NCI-H1930 (cell line): ENCODE measurements at places on chromosomes 7 and 10.

- DNase-seq, result no peak
These were observed 95.1 kb downstream of the PPP1R3C start for GRCh38 chr10:91537614-91538383.

GRCh38 chr7:42650171-42650570, 261.7 kb downstream of the C7orf25 start:
- DNase-seq, result no peak

DNA sequence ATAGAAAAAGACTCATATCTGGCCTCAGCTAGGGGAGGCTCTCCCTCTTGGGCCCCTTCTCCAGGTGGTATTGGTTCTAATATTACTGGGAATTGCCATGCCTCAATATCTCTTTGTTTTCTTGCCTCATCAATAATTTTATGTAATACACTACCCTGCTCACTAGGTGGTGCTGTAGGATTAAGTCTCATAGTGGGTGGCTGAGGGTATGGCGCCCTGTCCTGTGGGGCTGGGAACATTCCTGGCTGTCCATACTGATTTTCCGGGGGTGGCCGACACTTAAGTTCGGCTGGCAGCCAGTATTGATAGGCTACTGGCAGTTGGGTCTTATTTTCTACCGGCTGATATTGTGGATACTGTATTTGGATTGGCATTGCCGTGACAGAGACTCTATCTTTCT, 9.0 kb upstream of the TAS2R3 start:
- peak; percentile 46 for DNase-seq

DNA sequence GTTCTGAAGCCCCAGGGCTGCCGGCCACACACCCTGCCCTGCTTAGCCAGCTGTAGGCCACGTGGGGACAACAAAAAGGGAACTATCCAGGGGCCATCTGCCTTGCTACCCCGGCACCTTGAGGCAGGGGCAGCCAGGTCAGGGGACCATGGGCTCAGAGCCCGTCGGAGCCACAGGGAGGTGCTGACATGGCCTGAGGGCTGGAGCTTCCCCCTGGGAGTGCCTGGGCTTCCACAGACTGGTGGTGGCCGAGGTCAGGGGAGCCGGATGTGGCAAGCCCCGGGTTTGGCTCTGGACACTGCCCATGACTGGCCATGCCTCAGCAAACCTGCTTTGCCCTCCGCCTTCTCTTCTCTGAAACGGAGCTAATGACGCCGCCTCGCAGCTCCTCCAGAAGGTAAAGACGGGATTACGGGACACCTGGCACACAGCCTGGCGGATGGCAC, 178.5 kb downstream of the EBF3 start:
- DNase-seq, result no peak

DNA sequence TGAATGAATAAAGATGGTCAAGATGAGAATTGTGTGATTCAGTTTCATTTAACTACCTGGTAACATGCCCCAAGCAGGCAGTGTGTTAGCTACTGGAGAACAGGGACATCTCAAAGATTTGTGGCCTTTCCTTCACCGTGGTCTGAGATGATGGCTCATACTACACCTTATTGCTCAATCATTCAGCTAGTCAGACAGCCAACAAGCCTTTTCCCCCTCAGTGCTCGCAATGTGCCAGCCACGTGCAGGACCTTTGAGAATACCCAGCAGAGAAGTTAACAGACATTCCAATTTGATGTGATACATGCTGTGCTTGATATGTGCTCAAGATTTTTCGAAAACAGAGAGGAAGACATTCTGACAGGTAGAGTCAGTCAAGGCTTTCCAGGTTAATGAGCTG, 562.8 kb downstream of the SUGCT start:
- DNase-seq, result no peak

- DNase-seq, result no peak
These were observed 113.1 kb downstream of the HIBADH start for GRCh38 chr7:27549606-27550005.

GRCh38 chr7:31692451-31692850, 5.4 kb downstream of the PPP1R17 start:
- no peak for DNase-seq

DNA sequence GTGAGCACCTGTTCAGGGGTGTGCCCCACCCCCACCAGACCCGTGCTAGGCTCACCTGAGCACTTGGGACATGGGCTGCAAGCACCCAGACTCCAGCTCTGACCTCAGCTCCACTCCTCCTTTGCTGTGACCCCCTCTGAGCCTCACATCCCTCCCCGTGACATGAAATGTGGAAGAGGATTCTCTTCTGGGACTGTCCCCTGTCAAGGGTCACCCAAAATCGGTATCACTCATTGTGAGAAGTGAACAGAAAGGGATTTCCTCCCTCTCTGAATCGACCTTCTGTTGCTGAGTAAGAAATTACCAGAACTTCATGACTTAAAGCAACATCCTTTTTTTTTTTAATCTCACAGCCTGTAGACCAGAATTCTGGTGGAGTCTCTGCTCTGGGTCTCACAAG, 6.2 kb upstream of the CHST15 start:
- no peak for DNase-seq

DNA sequence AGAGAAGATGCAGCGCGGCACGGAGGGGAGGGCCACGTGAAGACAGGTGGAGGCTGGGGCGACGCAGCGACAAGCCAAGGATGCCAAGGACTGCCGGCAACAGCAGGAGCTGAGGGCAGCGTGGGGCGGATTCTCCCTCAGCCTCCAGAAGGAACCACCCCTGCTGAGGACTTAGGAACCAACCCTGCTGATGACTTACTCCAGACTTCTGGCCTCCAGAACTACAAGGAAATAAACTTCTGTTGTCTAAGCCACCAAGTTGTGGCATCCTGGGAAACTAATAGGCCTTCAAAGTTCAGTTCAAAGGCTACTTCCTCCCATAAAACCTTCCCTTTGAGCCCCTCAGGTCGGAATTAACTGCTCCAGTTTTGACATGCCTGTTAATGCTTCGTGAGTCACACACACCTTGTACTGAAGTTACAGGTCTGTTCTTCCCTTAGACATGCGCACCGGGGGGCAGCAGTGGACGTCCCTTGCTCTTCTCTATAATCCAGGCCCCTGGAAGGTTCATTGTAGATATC, 88.4 kb upstream of the RHEB start:
- DNase-seq, result no peak

DNA sequence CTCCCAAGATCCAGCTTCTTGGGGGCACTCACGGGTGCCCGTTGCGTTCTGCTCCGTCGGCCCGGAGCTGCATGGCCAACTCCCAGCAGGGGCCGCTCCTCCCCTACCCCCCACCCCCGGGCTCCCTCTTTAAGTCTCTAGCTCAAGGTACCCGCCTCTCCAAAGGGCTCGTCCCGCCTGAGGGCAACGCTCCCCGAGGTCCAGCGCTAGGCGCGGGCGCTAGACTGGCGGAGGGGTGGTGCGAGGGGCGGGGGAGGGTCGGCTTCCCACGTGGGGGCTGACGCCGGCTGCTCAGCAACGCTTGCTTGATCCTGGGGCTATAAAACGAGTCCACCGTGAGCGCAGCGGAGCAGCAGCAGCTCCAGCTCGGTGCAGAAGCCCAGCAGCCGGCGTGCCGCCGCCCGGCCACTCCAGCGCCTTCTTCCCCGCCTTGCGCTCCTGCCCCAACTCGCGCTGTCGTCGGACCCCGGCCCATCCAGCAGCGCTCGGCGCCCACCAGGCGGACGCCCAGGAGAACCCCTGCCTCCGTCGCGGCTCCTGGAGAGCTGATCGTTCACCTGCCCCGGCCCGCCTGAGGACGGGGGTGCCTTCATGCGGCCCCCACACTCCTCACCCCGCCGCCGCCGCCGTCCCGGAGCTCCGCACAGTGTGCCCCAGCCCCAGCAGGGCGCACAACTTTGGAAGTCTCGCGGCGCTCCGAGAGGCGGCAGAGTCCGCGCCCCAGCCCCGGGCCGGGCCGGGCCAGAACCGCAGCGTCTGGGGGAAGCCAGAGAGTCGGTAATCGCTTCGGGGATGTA, at the start of gene ADRA2A:
ADRA2A (plus strand) TSS at position 348 of the 797 bp plus-strand sequence. CDS start 968 bp downstream, outside the sequence.
- DNase-seq, result peak; percentile 46

DNA sequence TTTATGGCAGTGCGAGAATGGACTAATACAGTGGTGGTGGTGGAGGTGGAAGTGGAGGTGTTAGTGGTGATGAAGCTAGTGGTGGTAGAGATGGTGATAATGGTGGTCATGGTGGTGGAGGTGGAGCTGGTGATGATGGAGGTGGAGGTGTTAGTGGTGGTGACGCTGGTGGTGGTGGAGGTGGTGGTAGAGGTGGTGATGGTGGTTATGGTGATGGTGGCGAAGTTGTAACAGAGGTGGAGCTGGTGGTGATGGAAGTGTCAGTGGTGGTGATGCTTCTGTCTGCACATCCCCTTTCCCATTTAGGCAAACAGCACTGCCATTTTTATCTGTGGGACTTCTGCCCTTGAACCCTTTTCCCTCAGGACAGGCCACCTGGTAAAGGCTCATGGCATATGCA, 7.4 kb upstream of the PTPRN2 start:
- no peak for DNase-seq

DNA sequence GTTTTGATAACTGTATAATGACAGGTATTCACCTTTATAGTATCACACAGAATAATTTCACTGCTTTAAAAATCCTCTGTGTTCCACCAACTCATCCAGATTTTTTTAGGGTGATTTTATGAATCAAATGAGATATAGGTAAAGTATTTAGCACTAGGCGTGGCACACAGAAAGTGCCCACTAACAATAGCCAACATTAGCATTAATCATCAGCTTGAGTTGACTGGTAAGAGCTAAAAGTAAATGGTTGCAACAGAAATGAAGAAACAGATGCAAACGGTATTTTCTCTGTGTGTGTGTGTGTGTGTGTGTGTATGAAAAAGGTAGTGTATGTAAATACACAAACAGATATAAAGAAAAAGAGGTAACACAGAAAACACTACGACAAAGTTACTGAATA, 378.8 kb upstream of the ETV1 start:
- no peak for DNase-seq

DNA sequence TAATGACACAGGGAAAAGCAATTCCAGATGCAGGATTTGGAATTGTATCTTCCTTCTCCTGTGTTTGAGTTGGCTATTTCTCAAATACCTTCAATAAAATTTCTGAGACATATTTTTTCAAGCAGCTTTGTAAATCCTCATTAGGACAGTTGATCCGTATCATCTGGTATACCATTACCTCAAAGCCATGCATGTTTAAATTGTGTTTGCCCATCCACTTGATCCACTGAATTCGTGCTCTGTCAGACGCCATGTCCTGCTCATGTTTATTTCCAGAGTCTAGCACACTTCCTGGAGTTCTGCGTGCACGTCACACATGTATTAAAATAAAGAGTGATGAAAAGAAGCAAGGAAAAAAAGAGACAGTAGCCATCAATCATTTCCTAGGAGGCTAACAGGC, 141.8 kb upstream of the CDC14C start:
- DNase-seq, result no peak

DNA sequence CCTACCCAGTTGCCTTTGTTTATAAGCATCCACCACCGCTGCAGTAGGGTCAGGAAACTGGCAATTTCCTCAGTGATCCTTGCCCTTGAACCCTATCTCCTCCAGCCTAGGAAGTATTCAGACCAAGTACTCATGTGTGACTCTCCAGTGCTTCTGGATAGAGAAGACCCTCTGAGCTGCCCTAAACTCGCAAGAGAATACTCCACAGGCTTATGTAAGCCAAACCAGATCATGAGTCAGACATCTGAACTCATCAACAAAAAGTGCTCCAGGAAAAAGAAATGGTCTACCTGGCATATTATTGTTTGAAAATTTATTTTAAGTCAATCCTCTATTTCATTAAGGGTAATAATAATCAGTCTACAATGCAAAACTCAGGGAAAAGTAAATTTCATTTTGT, 101.3 kb downstream of the KAT6B start:
- DNase-seq, result no peak

GRCh38 chr10:22720667-22721066, 6.3 kb upstream of the PIP4K2A start:
- DNase-seq, result no peak

DNA sequence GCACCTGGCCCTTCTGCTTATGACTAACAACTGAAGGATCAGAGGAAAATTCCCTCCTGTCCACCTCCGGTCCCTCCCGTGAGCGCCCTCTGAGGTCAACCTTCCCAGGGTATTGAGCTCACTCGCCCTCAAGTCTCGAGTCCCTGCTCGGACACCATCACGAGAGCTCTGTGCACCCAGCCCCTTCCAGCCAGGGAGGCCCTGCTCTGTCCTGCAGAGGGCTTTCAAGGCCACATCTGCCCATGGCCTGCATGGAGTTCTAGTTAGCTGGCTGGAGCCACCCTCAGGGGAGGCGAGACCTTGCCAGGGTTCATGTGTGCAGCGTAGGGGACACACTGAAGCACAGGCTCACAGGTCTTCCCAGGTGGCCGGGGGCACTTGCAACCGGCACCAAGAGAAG, 110.9 kb upstream of the MACROH2A2 start:
- DNase-seq, result no peak

- DNase-seq, result no peak
These were observed 195.5 kb upstream of the MBL2 start for GRCh38 chr10:52967806-52968795.

DNA sequence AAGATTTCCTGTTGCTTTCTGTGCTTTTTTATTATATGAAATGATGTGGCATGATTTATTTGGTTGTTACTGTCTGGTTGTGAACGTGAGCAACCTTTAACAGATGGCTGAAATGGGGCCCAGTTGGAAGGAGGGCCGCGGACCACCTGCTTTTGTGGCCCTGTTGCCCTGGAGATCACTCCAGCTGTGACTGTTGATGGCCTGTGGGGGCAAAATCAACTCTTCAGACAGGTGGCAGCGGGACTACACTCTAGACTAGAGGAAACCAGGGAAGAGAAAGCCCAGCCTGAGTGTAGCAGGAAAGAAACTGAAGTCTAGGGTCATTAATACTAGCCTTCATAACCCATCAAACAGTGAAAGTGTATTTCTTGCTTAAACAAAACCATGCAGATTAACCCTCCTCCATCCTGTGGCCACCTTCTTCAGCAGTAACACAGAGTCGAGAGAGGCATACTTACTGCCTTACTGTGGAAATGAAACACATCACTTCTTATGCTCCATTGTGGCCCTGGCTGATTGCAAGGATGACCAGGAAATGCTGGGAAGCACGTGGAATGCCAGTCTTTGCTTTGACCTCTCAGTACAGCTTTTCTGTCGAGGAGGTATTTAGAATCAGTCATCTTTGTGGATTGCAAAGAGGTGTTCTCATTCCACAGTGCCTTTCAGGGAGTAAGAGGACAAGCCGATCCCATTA, 80.5 kb downstream of the CCNY start:
- DNase-seq, result peak; percentile 11

GRCh38 chr10:71035511-71036296, 147.3 kb upstream of the PCBD1 start:
- no peak for DNase-seq
